ENCODE measurements at places on chromosomes 4 and X.

DNA sequence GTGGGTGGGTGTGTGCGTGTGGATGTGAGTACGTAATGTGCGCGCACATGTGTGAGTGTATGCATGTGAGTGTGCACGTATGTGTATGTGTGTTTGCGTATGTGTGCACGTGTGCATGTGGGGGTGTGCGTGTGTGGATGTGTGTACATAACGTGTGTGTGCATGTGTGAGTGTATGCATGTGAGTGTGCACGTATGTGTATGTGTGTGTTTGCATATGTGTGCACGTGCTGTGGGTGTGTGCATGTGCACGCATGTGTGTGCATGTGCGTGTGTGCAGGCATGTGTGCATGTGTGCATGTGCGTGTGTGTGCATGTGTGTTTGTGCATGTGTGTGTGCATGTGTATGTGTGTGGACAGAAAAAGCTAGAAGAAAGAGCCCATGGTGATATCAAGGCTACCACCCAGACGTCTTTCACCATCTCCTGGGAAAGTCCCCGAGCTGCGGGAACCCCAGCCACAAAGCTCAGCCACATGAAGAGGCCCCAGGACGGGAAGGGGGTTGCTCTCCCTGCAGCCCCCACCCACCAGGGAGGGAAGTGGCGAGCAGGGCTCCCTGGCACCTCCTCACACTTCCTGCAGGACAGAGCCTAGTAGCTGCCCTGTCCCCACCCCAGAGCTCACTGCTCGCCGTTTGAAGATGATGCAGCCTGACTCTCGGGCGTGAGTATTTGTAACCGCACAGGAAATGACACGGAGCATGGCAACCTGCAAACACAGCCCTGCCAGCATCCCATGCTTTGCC, 108.3 kb downstream of the DCTD start:
- peaks cover 8% of the 10 kb centered on the region for H3K4me1 ChIP-seq
- no peak overlapping the region for H3K4me3 ChIP-seq
- H3K27me3 ChIP-seq: peaks cover 6% of the 10 kb centered on the region
- no peaks in the 10 kb centered on the region for H3K36me3 ChIP-seq
- no peak overlapping the region for H3K27ac ChIP-seq
- no peak for DNase-seq

DNA sequence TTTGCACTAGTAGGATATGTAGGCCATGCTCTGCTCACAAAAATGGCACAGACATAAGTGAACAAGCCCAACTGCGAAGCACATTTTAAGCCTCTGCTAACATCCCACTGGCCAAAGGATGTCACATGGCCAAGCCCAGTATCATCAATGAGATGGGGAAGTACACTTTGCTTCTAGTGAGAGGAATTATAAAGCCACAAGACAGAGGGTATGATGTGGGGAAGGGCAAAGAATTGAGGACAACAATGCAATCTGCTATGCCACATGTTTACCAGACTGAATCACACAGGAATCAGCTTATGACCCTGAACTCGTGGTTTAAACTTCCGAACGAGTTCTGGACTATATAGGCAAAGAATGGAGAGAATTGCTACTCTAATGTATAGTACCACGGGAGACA, 39.1 kb downstream of the SUPT20HL1 start:
- no peaks in the 10 kb centered on the region for H3K36me3 ChIP-seq
- H3K4me1 ChIP-seq: peaks cover 2% of the 10 kb centered on the region
- H3K27me3 ChIP-seq: peaks cover 26% of the 10 kb centered on the region
- DNase-seq: no peak
- H3K4me3 ChIP-seq: no peak overlapping the region

DNA sequence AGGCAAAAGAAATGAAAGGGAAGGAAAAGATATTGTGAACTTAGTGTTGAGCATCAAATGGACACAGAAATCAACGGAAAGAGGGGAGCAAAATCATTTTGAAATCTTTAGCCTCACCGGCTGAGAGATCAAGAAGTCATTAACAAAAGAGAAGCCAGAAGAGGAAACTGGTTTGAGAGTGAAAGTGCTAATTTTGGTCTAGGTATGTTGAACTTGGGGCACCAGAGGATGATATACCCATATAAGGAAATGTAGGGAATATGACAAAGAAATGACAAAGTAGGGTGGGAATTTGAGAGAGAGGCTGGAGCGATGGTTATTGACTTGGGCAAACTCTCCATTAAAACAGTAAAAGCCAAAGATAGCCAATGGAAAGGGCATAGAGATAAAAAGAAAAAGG, 183.4 kb upstream of the ATOH1 start:
- H3K36me3 ChIP-seq: no peaks in the 10 kb centered on the region
- no peaks in the 10 kb centered on the region for H3K27me3 ChIP-seq
- DNase-seq: no peak
- no peaks in the 10 kb centered on the region for H3K4me1 ChIP-seq
- no peak overlapping the region for H3K27ac ChIP-seq

- H3K36me3 ChIP-seq: peaks cover 31% of the 10 kb centered on the region
- no peak overlapping the region for H3K27ac ChIP-seq
- H3K4me1 ChIP-seq: peaks cover 5% of the 10 kb centered on the region
- no peak overlapping the region for H3K4me3 ChIP-seq
These were observed 89.5 kb downstream of the CBR4 start for GRCh38 chr4:168920441-168921065.

DNA sequence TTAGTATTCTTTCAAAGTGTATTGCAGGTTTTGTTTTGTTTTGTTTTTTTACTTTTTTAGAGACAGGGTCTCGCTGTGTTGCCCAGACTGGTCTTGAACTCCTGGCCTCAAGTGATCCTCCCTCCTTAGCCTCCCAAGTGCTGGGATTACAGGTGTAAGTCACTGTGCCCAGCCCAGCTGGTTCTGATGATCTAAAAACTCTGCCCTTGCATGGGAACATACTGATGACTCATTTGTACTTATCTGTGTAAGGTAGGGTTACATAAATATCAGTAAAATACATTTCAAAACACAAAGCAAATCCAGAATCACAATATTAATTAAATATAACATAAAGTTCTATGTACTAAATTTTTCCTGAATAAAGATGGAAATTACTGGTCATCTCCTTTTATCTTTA, 7.4 kb upstream of the SLC9B1 start:
- no peaks in the 10 kb centered on the region for H3K4me1 ChIP-seq
- H3K36me3 ChIP-seq: no peaks in the 10 kb centered on the region
- no peak for DNase-seq
- no peaks in the 10 kb centered on the region for H3K27me3 ChIP-seq
- H3K27ac ChIP-seq: no peak overlapping the region

GRCh38 chr4:152028131-152028530, 267.3 kb upstream of the GATB start:
- H3K4me1 ChIP-seq: no peaks in the 10 kb centered on the region
- H3K36me3 ChIP-seq: no peaks in the 10 kb centered on the region
- DNase-seq: no peak
- H3K27ac ChIP-seq: no peak overlapping the region
- no peaks in the 10 kb centered on the region for H3K27me3 ChIP-seq
- H3K4me3 ChIP-seq: no peak overlapping the region
